Osteoblast (primary cell): ENCODE measurements at places on chromosomes 4 and X.

GRCh38 chrX:32571579-32571978 lies 639.8 kb downstream of the DMD start:
- no peak overlapping the region for H3K27ac ChIP-seq
- no peaks in the 10 kb centered on the region for H3K27me3 ChIP-seq
- H3K4me3 ChIP-seq: no peak overlapping the region
- H3K4me1 ChIP-seq: no peaks in the 10 kb centered on the region

DNA sequence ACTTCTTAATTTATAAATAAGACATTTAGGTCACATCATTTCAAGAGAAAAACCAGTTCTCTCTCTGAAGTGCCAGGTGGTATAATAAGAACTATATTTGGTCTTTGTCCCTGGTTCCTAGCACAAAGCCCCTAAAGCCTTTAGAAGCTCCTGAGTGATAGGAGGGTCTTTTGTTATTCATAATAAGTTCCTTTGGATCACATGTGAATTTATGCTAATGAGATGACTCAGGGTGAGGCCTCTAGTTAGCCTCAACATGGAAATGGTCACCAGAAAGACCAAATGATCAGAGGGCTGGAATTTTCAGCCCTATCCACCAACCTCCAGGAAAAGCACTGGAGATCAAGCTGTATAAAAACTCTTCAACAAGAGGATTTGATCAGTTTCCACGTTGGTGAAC lies 68.1 kb upstream of the BLTP1 start:
- no peaks in the 10 kb centered on the region for H3K36me3 ChIP-seq
- H3K4me3 ChIP-seq: no peak overlapping the region
- H3K4me1 ChIP-seq: no peaks in the 10 kb centered on the region
- H3K27ac ChIP-seq: no peak overlapping the region
- no peaks in the 10 kb centered on the region for H3K27me3 ChIP-seq
- DNase-seq: no peak

DNA sequence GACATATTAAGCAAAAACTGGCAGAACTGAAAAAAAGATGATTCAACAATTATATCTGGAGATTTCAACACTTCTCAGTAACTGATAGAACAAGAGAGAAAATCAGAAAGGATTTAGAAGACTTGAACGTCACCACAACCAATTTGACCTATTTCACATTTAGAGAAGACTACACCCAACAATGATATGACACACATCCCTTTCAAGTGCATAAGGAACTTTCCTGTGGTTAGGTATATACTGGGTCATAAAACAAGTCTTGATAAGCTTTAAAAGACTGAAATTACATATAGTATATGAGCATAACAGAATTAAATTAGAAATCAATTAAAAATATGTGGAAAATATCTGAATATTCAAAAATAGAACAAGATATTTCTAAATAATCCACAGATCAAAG lies 201.2 kb upstream of the HAND2 start:
- no peak overlapping the region for H3K27ac ChIP-seq
- H3K27me3 ChIP-seq: no peaks in the 10 kb centered on the region
- no peak for DNase-seq
- no peaks in the 10 kb centered on the region for H3K36me3 ChIP-seq

- peak; percentile 41 for DNase-seq
- H3K27ac ChIP-seq: no peak overlapping the region
- H3K4me3 ChIP-seq: peak overlapping the region; percentile 77
- no peaks in the 10 kb centered on the region for H3K36me3 ChIP-seq
- peaks cover 32% of the 10 kb centered on the region for H3K27me3 ChIP-seq
- H3K4me1 ChIP-seq: peaks cover 35% of the 10 kb centered on the region
Measured at GRCh38 chr4:133152831-133153481, 3.9 kb downstream of the PCDH10 start.

GRCh38 chr4:48739560-48740019 lies 40.5 kb downstream of the FRYL start:
- no peak for DNase-seq
- no peaks in the 10 kb centered on the region for H3K27me3 ChIP-seq
- H3K4me1 ChIP-seq: no peaks in the 10 kb centered on the region
- H3K36me3 ChIP-seq: no peaks in the 10 kb centered on the region
- no peak overlapping the region for H3K4me3 ChIP-seq

DNA sequence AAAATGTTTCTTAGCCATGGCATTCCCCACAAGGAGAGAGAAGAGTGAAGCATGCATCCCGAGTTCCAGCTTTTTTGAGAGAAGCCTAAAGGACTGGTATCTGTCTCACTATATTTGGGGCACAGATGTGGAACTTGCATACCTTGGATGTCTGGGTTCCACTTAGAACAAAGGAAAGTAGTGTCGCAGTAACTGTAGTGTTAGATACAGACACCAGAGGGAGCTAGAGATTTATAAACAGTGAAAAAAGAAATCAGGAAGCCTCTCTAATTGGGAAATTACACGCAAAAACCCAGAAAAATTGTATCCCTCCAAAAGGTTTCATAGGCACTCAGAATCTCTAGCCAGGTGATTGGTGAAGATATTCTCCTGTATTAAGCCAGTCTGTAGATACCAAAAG lies 34.4 kb downstream of the AGTR2 start:
- H3K27ac ChIP-seq: no peak overlapping the region
- peak; percentile 0 for DNase-seq
- no peaks in the 10 kb centered on the region for H3K4me1 ChIP-seq
- H3K36me3 ChIP-seq: no peaks in the 10 kb centered on the region
